ENCODE measurements at places on chromosomes 5 and 9. TPM values are rescaled to one million over a fixed set of nuclear protein-coding genes. Genes with fewer than 3 reads are reported as not detected.

DNA sequence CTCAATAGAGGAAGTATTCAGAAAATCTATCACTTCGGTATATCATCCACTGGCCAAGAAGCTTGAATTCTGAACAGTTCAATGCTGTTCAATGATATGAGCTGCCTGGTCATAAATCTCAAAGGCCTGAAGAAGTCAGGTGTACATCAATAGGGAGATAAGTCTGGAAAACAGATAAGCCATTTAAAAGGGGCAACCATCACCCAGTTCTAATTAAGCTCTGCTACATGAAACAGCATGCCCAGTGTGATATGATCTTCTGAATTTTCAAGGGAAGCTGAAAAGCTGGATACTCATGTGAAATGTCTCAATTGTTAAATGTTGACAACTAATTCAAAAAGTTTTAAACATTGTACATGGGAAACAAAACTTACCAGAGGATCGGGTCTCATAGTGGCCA lies 2020.7 kb upstream of the WWC1 start:
- H3K4me1 ChIP-seq = no peaks in the 10 kb centered on the region
- no peaks in the 10 kb centered on the region for H3K36me3 ChIP-seq
- no peaks in the 10 kb centered on the region for H3K27me3 ChIP-seq
- H3K4me3 ChIP-seq = no peak overlapping the region

DNA sequence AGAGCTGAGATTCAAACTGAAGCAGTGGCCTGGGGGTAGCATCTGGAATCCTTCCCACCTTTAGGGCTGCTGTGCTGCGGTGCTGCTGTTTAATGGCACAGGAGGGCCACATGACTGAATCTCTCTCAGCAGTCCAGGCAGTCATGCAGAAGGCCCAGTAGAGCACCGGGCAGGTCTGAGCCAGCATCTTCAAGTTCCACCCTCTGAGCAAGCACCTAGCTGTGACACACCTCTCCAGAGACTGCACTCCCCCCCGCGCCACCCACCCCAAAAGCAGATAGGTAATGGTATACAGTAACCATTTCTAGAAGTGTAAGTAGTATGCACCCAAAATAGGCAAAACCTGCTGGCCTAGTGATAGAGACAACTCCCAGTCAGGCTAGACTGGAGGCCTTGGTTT lies 8.2 kb downstream of the IL4 start:
- DNase-seq = no peak
- peaks cover 9% of the 10 kb centered on the region for H3K36me3 ChIP-seq
- H3K27ac ChIP-seq = no peak overlapping the region
- H3K27me3 ChIP-seq = no peaks in the 10 kb centered on the region
- peaks cover 19% of the 10 kb centered on the region for H3K4me1 ChIP-seq
- H3K4me3 ChIP-seq = no peak overlapping the region

DNA sequence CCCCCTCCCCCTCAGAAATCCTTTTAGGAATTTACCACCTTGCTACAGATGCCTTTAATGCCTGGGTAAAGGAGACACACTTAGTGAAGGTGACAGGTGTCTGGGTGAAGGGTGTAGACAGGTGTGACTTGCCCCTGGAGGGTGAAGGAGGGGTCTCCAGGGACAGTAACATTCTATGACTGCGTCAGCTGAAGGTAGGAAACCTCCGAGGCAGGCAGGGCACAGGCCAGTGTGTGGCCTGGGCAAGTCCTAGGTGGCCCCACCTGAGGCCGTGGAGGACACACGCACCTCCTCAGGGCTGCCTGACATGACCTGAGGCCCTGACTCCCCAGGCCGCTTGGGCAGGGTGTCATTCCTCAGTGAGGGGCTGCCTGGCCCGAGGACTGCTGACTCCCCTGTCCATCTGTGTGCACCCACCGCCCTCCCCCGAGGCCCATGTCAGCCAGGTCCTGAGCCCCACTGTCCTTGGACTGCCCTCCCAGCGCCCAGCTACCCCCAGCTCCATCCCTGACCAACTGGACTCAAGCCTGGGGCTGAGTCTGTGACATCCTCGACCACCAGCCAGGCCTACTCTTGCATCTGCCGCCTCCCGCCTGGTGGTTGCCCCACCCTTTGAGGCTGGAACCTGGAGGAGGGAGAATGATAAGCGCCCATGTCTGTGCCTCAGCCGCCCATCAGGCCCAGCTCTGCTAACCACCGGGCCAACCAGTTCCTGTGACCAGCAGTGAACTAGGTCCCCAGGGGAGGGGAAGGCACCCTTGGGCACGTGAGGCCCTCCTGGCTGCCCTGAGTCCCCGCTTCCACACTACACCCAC lies 18.4 kb downstream of the CARD19 start:
- DNase-seq = peak; percentile 26
- no peaks in the 10 kb centered on the region for H3K27me3 ChIP-seq
- H3K4me1 ChIP-seq = peaks cover 4% of the 10 kb centered on the region
- no peak overlapping the region for H3K27ac ChIP-seq
- peaks cover 7% of the 10 kb centered on the region for H3K36me3 ChIP-seq

DNA sequence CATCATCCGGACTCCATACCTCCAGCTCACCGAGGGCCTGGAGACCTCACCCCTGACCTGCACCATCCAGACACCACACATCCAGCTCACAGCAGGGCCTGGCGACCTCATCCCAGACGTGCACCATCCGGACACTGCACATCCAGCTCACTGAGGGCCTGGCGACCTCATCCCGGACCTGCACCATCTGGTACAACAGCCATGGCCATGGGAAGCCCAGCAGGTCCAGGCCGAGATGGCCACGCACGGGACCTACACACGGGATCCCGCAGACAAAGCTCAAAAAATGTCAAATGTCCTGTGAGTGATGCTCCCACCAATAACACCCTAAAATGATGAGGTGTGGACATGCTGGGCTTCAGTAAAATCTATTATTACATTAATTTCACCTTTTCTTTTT lies 9.7 kb downstream of the TERT start:
- no peaks in the 10 kb centered on the region for H3K4me1 ChIP-seq
- DNase-seq = no peak
- H3K27ac ChIP-seq = no peak overlapping the region
- H3K4me3 ChIP-seq = no peak overlapping the region

- no peak overlapping the region for H3K27ac ChIP-seq
- H3K4me1 ChIP-seq = peaks cover 14% of the 10 kb centered on the region
- H3K4me3 ChIP-seq = peak overlapping the region; percentile 52
- peaks cover 14% of the 10 kb centered on the region for H3K36me3 ChIP-seq
- peak; percentile 43 for DNase-seq
Observed at GRCh38 chr5:73387601-73388305, 60.8 kb downstream of the FOXD1 start.

DNA sequence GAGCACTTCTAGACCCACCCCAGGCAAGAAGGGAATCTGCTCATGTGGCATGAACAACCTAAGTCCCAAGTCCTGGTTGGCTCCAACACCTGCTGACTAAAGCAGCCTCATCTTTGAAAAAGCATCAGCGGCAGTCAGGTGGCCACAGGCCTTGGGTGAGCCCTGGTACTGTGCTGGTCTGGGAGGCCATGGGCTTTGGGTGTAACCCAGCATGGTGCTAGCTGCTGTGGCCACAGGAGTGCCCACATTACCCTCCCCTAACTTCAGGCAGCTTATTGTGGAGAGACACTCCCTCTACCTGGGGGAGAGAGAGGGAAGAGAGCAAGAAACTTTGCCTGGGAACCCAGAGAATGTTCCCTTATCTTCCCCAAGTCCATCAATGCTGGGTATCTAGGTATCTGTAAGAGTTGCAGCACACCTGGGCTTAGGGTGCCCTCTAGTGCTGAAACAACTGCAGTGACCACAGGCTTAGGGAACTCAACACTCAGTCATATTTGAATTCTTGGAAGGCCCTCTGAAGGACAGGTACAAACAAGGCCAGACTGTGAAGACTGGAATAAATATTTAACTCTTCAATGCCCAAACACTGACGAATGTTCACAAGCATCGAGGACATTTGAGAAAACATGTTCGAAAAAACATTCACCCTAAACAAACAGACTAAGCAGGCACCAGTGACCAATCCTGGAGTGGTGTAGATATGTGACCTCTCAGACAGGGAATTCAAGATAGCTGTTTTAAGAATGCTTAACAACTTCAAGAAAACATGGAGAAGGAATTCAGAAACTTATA lies 69.9 kb upstream of the OR2K2 start:
- DNase-seq = no peak
- peaks cover 69% of the 10 kb centered on the region for H3K36me3 ChIP-seq
- no peak overlapping the region for H3K27ac ChIP-seq
- H3K4me1 ChIP-seq = peaks cover under 1% of the 10 kb centered on the region

- DNase-seq = no peak
- no peaks in the 10 kb centered on the region for H3K4me1 ChIP-seq
- peaks cover 3% of the 10 kb centered on the region for H3K27me3 ChIP-seq
- no peaks in the 10 kb centered on the region for H3K36me3 ChIP-seq
- H3K27ac ChIP-seq = no peak overlapping the region
Observed at GRCh38 chr5:107517185-107518033, 153.3 kb downstream of the EFNA5 start.

DNA sequence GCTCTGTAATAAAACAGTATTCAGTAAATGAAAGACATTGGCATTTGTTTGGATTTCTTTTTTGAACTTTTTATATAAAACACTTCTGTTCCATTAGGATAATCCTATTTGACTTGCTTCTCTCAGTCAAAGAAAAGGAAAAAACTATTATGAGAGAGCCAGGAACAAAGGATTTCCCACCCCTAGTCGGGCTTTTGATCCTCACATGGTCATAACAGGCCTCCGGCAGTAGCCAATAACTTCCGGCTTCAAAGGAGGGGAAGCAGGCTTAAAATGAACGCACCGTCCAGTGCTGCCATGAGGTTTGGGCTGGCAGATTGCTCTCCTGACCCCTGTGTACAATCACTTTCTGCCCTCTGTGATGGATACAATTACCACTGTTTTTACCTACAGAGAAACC lies 209.3 kb downstream of the ZNF608 start:
- no peaks in the 10 kb centered on the region for H3K4me1 ChIP-seq
- no peaks in the 10 kb centered on the region for H3K27me3 ChIP-seq
- no peak for DNase-seq
- H3K27ac ChIP-seq = no peak overlapping the region
- no peak overlapping the region for H3K4me3 ChIP-seq

DNA sequence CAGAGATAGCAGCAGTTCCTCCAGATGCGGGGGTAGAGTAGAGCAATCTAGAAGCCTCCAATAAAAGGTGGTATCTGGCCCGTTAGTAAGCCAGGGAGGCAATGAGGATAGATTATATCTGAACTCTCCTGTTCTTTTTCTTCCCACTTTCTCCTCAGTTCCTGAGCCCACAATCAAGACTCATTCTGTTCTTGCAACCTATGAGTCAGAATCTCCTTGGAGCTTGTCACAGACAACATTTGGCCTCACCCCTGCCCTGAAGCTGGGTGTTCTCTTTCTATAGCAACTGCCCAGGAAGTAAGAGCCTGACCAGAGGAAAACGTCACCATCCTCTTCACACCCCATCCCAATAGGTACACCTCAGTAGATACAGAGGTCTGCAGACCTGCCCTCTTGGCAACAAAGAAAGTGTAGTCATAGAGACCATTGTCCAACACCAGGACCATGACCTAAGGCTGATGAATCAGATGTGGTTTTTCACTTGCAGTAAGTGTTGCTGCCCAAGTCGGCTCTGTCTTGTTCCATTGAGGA lies 76.3 kb upstream of the PCA3 start:
- no peak for DNase-seq
- H3K4me3 ChIP-seq = no peak overlapping the region
- peaks cover 10% of the 10 kb centered on the region for H3K4me1 ChIP-seq

DNA sequence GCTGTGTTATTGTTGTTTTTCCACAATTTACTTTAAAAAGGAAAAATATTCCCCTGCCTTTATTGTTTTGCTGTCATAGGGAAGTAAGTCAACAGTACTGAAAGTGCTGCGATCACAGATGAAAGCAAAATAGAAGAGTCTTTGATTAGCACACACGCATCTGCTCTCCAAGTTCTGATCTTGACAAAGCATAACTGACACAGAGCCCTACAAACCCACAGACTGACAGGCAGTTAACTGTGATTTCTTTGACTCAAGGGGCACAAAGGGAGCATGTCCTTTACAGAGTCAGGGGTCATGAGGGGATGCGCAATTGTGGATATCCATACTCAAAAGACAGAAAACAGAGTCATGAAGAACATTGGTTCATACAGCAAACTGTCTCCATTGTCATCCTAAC lies 123.7 kb downstream of the SNCAIP start:
- H3K4me1 ChIP-seq = no peaks in the 10 kb centered on the region
- H3K27me3 ChIP-seq = no peaks in the 10 kb centered on the region

GRCh38 chr9:35340046-35340445 lies 149.9 kb upstream of the RUSC2 start:
- no peak overlapping the region for H3K27ac ChIP-seq
- H3K4me1 ChIP-seq = no peaks in the 10 kb centered on the region
- no peaks in the 10 kb centered on the region for H3K36me3 ChIP-seq
- H3K27me3 ChIP-seq = peaks cover 7% of the 10 kb centered on the region
- no peak overlapping the region for H3K4me3 ChIP-seq

GRCh38 chr5:178588769-178589168 lies 1.4 kb downstream of the COL23A1 start:
- peaks cover 47% of the 10 kb centered on the region for H3K27me3 ChIP-seq
- H3K4me3 ChIP-seq = peak overlapping the region; percentile 18
- no peak overlapping the region for H3K27ac ChIP-seq

- H3K27ac ChIP-seq = no peak overlapping the region
- no peaks in the 10 kb centered on the region for H3K36me3 ChIP-seq
Observed at GRCh38 chr9:108180541-108180940, 675.2 kb downstream of the ACTL7B start.

DNA sequence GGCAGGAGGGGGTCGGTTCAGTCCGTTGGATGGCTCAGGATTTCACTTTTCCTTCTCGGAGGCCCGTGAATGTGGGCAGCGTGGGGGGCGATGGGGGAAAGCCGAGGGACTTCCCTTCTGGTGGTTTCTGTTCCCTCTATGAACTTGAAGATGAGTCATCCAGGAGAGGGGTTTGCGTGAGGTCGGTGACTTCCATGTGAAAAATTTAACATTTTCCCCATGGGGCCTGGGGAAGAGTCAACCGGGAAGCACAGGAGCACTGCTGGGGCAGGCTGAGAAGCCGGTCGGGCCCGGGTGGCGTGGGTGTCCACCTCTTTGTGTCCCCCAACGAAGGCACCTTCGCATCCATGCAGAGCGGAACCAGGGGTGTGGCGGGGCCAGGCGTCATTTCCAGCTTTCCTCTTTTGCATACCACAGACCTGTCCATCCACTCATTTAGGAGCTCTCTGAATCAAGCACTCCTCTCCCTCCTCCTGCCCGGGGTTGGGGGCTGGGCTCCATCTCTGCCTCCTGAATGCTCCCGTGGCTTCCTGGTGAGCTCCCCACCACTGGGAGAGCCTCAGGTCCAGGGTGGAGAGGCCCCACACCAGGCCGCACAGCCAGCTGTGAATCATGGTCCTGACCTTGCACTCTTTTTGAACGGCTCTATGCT lies 68.4 kb downstream of the ANKRD33B start:
- peak overlapping the region; percentile 51 for H3K4me3 ChIP-seq
- H3K36me3 ChIP-seq = peaks cover 9% of the 10 kb centered on the region
- no peaks in the 10 kb centered on the region for H3K27me3 ChIP-seq
- H3K27ac ChIP-seq = peak overlapping the region; percentile 62
- H3K4me1 ChIP-seq = peaks cover 68% of the 10 kb centered on the region

SLC34A3 gene
- not detected for total RNA-seq

BAAT gene
- not detected for total RNA-seq

LSM11 gene
- total RNA-seq = 5.8 TPM

Measured in activated naive CD8-positive, alpha-beta T cell treated with anti-CD3 and anti-CD28 coated beads, Interleukin-2, amount 10 ng/mL, durations not matched to agents 7 days and 5 days (primary cell).